ENCODE measurements at places on chromosomes 4 and X.

DNA sequence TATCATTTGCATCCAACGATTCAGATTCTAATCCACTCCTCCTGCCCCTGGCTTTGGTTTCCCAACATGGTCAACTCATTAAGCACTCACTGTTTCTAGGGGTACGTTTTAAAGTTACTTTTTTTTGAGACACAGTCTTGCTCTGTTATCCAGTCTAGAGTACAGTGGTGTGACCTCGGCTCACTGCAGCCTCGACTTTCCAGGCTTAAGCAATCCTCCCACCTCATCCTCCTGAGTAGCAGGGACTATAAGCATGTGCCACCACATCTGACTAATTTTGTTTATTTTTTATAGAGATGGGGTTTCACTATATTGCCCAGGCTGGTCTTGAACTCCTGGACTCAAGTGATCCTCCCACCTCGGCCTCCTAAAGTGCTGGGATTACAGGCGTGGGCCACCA lies 48.9 kb downstream of the TMEM156 start:
- no peak for DNase-seq

GRCh38 chr4:13851085-13851940 lies 223.8 kb upstream of the BOD1L1 start:
- DNase-seq, result no peak

DNA sequence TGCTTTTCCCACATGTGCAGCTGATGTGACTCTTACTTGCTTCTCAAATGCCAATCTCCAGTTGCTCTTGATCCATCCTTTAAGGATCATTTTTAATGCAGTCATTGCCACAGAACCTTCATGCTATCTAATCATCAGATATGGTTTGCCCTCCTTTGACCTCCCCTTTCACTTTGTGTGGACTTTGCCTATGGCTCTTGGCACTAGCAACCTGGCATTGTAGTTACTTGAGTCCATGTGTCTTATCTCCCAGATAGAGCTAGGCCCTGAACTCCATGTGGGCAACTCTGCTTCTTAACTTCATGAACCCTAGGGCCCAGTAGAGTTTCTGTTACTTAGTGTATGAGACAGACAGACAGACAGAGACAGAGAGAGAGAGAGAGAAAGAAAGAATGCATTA lies 41.6 kb downstream of the MTM1 start:
- no peak for DNase-seq

- DNase-seq, result no peak
Measured at GRCh38 chr4:10722957-10723356, 38.4 kb upstream of the CLNK start.

GRCh38 chr4:125620066-125620860 lies 305.5 kb downstream of the FAT4 start:
- no peak for DNase-seq

GRCh38 chr4:9942921-9943600 lies 78.2 kb downstream of the SLC2A9 start:
- DNase-seq, result no peak

DNA sequence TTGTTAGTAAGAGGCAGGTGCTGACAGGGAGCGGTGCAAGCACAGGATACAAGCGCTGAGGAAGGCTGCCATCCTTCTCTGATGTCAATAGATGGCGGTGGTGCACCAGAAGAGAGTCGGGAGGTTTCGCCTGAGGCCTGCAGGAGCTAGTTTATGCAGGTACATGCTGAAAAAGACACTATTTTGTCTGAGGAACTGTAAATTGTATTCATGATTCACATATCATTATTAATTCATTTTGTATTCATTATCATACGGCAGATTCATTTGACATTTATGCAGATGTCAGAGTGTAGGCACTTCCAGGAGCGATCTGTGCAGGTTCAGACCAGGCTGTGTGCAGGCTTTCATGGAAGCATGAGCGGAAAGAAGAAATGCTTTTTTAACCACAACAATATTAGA lies 824.0 kb downstream of the STIM2 start:
- DNase-seq, result peak; percentile 48

GRCh38 chr4:30434656-30435055 lies 285.5 kb upstream of the PCDH7 start:
- no peak for DNase-seq

DNA sequence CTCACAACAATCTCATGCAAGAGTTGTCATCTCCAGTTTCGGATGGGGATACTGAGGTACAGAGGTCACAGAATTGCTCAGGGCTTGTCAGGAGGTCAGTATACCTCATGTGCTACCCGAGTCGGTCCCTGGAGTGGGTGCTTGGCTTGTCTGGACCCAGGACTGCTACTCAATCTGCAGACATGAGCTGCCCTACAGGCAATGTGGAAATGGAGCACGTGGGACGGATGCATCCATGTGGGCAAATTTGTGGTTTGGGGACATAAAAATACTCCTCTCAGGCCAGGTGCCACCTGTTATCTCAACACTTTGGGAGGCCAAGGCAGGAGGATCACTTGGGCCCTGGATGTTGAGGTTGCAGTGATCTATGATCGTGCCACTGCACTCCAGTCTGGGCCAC lies 15.8 kb downstream of the USP11 start:
- DNase-seq, result no peak

DNA sequence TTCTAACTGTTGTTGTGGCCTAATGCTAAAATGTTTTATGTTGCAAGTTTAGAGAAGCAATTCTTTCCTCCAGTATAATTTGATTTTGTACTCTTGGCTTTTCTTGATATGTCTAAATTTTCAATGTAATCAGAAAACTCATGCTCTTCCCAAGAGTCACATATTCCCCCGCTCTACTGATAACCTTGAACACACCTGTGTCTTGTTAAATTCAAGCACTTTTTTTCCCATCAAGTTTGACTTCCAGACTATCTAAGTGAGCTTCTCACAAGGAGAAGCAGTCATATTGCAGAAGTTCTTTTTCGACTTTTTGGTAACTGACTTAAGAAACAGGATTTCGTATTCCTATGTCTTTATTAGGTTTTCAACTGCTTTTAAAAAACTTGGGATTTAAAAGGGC lies 7.4 kb upstream of the ADH4 start:
- no peak for DNase-seq

DNA sequence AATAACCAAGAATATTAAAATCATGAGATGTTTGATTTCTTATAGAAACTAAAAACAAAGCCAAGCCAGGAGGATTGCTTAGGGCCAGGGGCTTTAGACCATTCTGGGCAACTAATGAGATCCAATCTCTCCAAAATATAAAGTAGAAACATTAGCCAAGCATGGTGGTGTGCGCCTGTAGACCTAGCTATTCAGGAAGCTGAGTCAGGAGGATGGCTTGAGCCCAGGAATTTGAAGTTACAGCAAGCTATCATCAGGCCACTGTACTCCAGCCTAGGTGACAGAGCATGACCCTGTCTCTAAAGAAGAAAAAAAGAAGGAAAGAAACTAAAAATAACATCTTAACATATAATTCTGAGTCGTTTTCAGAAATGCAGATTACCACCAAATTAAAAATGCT lies 96.7 kb downstream of the NAF1 start:
- DNase-seq, result no peak

GRCh38 chrX:143873343-143873742 lies 10.5 kb upstream of the UBE2NL start:
- DNase-seq, result no peak

DNA sequence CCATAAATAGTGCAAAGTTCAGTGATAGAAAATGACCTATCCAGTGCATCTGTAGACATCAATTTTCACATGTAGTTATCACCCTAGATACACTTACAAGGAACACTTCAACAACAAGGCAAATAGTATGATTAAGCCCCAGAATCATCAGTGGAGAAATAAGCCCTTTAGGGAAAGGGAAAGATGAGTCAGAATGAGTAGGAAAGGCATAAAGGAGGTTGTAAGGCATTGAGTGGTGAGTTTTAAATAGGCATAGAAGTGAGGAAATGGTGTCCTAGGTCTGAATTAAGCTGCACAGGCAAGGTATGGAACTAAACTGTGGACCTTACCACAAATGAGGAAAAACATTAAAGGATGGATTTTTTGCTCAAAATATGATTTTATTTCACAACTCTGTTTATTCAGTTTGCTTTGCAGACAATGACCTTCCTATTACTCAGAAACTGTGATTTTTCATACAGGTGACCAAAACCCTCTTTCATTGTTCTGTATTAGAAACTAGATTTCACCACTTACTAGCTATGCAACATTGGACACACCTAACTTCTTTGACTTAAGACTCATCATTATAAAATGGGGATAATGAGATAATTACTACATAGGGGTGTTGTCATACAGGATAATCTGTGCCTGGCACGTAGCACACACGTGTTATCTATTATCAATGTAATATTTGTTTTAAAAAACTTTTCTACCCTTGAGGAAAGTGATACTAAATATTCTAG lies 57.0 kb upstream of the MAP9 start:
- DNase-seq, result no peak

- no peak for DNase-seq
Measured at GRCh38 chrX:65596270-65597034, 61.9 kb upstream of the LAS1L start.

DNA sequence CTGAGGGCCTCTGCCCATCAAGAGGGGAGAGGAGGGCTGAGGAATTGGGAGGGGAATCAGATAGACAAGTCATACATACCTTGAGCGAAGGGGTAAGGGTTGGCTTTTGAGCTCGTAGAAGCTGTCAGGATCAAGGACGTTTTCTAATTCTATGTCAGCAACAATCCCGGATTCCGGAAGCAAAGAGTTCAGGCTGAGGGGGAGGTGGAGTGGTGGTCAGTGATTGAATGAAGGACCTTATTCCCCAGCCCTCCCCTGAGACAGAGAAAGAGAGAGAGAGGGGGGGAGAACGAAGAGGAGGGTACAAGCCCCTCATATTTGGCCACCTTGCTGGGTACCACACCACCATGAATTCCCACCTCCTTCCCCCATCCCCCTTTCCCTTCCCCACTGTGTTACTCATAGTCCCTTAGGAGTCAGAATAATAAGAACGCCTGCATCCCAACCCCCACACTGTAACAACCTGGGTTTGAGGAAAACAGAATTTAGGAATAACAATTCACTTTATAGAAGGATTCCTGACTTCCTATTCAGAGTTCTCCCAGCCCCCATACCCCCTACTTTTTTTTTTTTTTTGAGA lies 2.7 kb downstream of the TFE3 start:
- DNase-seq, result no peak

GRCh38 chr4:14348506-14348905 lies 653.8 kb upstream of the CPEB2 start:
- no peak for DNase-seq

GRCh38 chr4:54233697-54234496 lies 4.8 kb downstream of the PDGFRA start:
- DNase-seq, result peak; percentile 56

DNA sequence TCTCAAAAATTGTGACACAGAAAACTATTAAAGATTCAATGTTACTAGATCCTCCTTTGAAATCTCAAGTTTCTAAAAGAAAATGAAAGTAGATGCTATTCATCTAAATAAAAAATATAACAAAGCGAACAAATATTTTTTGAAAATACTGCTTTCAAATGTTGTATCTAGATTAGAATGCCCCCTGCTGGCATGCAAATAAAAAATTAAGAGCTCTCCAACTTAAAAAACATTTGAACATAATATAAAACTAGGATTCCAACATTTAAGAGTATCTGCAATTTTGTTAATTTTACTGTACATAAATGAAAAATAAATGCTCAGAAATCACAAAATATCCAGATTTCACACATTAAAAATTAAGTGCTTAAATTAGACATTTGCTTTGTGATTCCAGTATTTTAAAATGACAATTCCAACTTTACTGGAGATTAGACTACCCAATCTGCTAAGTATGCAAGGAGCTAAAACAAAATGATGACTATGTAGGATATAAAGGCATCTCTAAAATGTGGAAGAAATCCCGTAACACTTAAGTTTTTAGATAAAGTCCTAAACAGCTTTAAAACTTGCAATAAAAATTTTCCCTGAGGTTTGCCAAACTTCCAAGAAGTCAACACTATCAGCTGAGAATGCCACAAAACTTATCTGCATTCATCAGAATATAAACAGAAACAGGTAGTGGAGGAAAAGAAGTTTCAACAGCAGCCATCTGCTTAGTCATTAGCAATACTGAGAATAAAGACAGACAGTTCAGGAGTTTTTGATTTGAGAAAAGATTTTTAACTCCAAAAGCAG lies 32.7 kb downstream of the DHX15 start:
- DNase-seq, result no peak

DNA sequence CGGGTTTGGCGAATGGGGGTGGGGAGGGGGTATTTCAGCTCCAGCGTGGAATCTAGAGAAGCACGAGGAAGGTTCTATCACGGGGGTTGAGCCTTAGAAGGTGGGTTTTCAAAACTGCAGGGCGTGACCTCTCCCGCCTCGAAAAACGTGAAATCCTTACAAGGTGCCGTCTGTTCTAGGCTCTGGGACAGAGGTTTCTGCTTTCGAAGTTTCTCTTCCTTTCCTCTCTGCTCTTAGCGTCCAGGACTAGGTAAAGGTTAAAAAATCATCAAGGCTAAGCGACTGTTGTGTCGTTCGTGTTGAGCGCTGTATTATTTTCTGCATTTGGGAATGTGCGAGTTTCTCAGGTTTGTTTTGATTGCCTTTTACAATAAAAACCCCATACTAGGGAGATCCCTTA lies 1.1 kb downstream of the FHL1 start:
- DNase-seq, result no peak

GRCh38 chr4:54056360-54056759 lies 8.0 kb downstream of the CHIC2 start:
- no peak for DNase-seq

DNA sequence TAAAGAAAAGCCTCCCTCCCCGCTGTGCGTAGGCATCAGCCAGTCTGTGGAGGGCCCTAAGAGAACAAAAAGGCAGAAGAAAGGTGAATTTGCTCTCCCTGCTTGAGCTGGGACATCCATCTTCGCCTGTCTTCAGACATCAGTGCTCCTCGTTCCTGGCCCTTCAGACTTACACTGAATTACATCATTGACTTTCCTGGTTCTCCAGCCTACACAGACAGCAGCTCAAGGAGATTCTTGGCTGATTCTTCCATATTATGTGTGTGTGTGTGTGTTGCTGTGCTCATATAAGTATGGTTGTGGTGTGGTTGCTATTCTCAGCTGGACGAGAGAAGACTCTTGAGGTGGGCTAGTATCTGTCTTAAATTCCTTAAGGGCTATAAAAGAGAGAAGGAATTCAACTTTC lies 35.5 kb upstream of the CD99L2 start:
- DNase-seq, result no peak

DNA sequence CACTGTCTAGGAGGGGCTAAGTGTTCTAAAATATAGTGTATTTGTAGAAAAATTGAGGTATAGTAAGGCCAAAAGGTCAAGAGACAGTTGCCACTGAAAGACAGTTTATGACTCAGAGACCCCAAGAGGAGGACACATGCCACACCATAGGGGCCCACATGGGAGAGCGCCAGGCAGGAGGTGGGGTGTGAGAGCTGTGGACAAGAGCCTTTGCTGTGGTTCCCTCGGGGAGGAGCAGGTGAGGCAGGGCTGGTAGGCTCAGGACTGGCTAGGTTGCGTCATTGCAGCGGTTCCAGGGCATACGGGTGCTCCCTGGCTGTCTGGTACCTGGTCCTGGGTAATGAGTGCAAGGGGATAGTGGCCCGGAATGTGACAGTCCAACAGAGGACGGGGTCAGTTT lies 37.6 kb downstream of the CCNQ start:
- no peak for DNase-seq

DNA sequence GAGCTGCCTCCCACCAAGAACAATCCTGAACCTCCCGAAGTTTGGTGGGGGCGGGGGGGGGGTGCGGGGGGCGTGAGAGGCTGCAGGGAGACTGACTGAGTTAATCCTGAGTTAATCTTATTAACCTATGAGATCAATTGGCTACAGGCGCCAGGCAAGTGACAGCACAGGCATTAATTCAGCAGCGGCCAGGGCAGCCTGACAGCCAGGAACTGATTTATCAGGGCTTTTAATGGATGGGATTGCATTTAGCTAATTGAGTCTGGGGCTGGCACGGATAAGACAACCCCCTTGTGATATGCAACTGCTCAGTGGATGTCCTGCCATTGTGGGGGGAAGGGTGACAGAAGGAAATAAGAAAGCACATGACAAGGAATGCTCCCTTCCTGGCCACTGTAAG lies 16.3 kb downstream of the RTL5 start:
- no peak for DNase-seq
